ENCODE measurements at places on chromosomes 12 and 14.
A peak's percentile ranks its signal among the peaks of the same experiment; 100 is the strongest.

DNA sequence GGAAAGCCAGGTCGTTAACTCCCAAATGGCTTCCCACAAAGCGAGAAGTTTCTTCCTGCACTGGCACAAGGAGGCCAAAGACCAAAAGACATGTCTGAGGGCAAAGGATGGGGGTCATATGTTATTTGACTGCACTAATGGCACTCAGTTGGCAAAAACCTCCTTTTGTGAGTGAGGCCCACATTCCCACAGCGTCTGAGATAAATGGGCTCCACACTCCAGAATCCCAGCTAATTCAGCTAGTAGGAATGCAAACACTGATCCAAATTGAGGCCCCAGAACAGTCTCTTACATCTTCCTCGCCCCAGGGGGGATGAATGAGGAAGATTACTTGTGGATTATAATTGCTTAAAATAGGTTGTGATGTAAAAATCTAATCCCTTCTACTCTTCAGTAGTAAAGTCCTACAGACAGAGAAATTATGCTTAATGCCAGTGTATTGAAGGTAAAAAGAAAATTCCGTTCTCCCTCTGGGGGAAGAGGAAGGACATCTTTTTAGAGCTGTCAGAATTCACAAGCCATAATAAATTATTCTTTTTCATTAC, 86.4 kb upstream of the PIWIL1 start:
- no peak for DNase-seq

DNA sequence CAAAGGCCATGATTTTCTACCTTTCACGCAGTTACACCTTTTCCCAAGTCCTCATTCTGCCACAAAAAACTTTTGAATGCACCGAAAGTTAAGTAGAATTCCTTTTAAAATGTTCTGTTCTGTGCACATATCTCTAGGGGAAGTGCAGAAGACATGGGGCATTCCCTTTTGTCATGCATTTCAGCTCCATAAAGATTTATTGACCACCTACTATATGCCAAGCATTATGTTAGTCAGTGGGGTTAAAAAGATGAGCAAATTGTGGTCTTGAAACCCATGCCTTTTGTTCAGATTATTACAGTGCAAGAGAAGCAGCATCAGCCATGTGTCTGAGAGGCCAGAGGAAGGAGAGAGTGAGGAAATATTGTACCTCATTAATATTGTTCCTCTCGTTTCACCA, 338.5 kb downstream of the RGS6 start:
- DNase-seq = no peak

DNA sequence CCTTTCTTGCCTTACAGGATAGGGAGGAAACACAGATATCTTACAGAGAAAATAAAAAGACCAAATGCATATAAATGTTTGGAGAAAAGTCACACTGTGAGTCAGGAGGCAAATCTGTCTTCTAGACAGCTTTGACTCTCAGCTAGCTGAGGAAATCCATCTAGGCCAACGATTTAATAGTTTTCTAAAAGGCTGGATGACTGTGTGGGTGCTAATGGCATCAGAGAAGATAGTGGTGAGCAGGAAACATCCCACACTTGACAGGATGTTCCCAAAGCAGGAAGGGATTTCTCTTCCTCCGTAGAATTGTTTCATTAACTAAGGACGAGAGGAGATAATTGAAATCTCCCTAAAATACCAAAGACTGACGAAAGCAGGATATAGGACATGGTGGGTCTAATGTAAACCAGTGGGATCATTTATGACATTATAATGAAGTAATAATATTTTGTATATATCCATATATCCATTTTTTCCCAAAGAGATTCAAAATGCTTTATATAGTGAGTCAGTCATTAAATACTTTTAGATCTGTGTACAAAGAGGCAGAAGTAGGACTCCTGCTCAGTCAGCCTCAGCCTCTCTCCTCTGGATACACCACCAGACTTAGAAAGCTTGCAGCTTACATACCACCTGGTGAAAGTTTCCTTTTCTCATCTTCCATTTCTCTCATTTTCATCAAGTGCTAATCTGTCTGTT, 44.3 kb upstream of the PSMA6 start:
- DNase-seq = no peak

- no peak for DNase-seq
Observed at GRCh38 chr12:96247563-96247962, 53.4 kb downstream of the ELK3 start.

DNA sequence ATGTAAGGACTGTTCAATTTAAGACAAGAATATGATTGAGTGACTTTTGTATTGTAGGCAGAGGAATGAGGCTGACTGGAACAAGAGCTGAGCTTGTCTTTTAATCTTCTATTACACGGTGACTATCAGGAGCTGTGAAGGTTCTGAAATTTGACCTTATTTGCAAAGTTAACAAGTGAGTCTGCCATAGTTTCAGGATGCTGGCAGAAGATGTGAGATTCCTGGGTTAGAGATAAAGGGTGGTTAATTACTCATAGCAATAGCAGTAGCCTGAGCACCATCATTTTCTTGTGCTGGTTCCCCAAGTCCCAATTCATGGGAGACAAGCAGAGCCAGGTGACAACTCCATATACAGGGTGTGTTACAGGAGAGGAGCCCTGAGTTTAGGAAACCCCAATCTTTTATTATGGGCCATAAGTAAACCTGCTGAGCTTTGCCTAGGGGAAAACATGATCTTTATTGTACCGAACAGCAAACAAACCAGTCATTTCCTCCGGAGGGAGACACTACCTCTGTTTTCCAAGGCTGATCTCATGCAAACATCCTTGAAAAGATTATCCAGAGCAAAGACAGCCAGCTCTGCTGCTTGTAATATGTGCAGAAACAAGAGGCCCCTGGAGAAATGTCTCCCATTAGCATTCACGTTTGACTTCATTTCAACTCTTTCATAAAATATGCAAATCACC, 51.7 kb upstream of the DDX11 start:
- no peak for DNase-seq

GRCh38 chr14:59137256-59137655, 51.2 kb upstream of the DAAM1 start:
- no peak for DNase-seq

- no peak for DNase-seq
Observed at GRCh38 chr14:96251656-96252155, 4.3 kb upstream of the BDKRB1 start.

- DNase-seq = no peak
Observed at GRCh38 chr12:31702047-31702446, 26.8 kb downstream of the AMN1 start.

DNA sequence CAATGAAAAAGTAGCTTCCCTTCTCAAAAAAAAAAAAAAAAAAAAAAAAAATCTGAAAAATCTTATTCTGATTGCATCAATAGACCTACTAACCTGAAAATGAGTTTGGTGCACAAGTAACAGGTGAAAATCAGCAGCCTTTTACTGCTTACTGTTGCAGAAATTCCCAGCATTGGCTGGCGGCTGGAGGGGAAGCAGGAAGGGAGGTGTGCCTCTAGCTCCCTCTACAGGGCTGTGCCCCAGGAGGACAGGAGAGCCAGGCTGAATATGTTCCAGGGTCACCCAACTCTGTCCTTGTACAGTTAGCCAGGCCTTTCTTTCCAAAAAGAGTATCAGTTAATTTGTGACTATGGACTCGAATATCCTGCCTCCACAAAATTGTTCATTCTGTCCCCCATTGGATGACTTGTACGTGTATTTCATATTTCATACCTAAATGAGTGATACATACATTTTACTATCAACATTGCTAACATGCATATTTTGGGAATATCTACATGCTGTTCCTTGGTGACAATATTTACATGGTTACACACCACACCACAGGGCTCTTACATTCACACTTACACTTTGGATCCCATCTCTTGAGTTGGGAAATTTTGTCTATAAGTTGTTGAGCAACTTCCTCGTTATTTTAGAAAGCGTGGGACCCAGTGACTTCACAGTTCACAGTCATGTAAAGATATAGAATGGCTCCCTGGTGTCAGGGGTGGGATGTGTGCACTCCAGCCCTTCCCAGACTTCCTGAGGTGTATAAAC, 124.8 kb downstream of the SAMD4A start:
- DNase-seq = peak; percentile 49

DNA sequence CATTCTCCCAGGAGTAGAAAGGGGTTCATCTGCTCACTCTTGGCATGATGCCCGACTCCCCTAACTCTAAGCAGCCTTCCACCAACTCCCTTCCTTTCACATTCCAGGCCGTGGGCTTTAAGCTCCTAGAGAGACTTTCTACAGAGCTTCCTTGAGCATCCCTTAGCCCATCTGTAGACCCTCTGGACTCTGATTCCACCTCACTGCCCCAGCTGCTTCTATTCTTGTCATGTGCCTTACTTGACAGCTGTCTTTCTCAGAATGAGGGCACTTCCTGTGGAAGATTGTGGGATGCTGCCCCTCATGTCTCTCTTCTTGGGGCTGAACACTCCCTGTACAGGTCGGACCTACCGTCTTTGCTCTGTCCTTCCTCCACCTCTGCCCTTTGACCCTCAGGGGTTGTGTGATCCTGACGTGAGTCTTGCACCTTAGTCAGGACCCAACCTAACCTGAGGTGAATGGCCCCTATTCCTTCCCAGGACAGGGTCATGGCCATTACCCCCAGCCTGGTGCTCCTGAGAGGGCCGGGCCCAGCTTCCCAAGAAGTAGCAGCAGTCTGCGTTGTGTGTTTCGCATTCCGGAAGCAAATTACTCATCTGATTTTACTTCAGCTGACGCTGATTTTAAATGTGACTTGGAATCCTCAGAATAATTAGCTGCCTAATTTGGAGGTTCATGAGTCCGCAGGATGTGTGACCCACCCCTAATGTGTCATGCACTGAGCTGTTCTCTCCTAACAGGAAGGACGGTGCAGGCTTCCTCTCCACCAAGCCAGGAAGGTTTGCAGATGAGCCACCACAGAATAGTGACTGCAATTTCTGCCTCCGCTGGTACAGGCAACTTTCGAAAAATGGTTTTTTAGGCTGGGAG, 2.7 kb upstream of the GALNT6 start:
- no peak for DNase-seq

- no peak for DNase-seq
Observed at GRCh38 chr14:25250516-25250915, 200.6 kb upstream of the STXBP6 start.

DNA sequence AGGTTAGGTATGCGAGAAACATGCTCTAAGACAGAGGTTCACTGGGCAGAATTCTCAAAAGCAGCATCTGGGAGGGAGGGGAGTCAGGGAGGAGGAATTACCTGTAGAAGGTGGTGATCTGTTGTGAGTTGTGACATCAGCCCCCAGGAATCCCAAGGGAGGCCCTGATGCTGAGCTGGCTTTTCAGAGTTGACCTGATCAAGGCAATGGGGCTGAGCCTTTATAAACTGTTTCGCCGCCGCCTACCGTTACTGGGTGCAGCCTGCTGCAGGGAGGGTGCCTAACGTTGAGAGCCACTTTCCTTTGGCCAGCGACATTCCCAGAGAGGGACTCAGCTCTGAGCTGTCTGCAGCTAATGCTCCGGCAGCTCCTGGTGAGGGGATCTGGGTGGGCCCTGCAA, 257.9 kb upstream of the TMEM132C start:
- no peak for DNase-seq

- no peak for DNase-seq
Observed at GRCh38 chr12:52217223-52217622, 15.8 kb upstream of the KRT7 start.

DNA sequence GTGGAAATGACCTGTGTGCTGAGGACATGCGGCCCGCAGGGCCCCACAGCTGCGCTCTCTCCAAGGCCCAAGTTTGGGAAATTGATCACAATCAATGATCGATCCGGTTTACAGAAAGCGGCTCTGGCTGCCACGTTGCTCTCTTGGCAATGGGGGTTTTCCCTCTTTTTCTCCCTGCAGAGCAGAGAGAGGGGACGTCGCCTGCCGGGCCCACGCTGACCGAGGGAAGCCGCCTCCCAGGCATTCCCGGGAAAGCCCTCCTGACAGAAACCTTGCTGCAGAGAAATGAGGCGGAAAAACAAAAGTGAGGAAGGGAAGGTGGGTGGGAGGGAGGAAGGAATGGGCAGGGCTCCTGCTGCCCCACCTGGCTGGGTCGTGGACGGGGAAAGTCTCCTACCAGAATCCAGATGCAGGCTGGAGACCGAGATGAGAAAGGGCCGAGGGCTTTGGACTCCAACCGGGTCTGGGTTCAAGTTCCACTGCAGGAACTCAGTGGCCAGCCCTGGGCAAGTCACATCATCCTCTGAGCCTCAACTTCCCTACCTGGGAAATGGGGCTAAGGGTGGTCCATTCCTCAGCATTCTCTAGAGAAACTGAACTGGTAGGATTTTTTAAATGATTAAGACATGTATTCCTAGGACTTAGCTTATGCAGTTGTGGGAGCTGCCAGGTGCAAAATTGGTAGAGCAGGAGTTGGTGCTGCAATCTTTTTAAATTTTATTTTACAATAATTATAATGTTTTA, 75.5 kb downstream of the PHETA1 start:
- no peak for DNase-seq

GRCh38 chr12:52260361-52261207, 13.9 kb upstream of the KRT86 start:
- peak; percentile 64 for DNase-seq

GRCh38 chr14:78141590-78141989, 28.6 kb upstream of the NRXN3 start:
- no peak for DNase-seq

- DNase-seq = no peak
Observed at GRCh38 chr12:87047691-87048090, 791.5 kb upstream of the MGAT4C start.

DNA sequence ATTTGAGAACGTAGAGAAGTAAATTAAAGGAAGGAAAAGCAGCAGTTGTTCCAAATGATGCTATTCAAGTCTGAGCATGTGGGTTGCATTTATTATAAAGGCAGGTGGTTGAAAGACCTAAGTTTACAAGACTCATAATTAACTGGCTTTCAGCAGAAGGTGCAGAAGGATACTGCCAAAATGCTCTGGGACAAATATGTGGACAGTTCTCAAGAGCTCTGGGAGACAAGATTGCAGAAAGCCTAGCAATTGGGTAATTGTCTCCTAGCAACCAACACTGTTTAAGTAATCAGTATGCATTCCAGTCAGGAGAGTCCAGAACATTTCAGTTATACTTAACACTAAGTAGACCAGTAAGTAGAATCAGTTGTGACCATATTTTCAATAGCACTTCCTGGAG, 131.5 kb downstream of the GPR135 start:
- no peak for DNase-seq

- no peak for DNase-seq
Observed at GRCh38 chr14:96532632-96533031, 30.4 kb downstream of the PAPOLA start.

DNA sequence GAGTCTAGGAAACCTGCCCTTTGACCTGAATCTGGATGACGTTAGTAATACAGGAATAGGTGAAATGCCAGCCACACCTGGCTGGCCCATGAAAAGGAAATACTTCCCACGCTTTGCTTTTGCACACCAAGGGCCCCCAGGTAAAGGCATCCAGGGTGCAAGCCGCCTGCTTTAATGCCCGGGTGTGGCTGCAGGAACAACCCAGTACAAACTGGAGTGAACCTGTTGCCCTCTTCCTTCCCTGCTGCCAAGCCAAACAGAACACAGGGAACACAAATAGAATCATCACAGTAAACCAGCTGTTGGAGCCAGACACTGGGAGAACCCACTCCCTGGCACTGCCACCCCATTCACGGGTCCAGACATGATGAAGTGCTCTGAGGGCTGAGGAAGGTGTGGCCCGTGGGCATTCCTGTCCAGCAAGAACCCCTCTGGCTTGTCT, 24.2 kb upstream of the FOS start:
- DNase-seq = no peak
